Foreskin keratinocyte (primary cell): ENCODE measurements at places on chromosomes 3 and 15. TPM values are rescaled to one million over a fixed set of nuclear protein-coding genes. Genes with fewer than 3 reads are reported as not detected.
A peak's percentile ranks its signal among the peaks of the same experiment; 100 is the strongest.

DNA sequence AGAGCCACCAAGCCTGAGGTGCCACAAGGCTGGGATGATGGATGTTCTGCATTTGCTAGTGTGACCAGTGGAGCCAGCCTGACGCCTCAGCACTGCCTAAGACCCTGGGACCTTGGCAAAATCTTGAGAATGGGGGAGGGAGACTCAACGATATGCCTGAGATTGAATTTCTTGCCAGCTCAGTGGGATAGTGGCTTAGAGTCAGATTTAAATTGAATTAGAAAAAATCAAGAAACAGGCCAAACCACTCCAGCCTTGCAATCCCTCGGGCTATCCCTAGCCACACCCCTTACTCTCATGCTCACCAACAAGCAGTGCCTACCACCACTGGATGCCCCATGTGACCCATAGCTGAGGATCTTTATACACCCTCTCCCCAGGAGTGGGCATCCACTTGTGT, 18.7 kb upstream of the PDE8A start:
- no peak for DNase-seq

DNA sequence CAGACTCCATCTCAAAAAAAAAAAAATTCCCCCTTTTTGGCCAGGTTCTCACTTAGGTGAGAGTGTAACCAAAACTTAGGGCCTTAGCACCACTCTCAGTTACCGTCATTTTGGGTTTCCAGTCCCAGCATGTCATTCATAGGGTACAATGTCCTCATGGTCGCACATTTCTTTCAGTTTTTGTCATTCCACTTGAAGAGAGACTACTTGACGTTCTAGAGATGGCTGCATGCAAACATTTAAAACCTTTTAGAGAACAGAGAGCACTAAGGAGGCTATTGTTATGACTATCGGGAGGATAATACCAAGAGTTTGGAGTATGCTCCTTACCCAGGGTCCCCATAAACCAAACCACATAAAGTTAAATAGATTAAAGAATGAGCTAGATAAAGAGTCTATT, 37.9 kb upstream of the THUMPD3 start:
- no peak for DNase-seq

TRIM42 gene
- total RNA-seq = not detected in 2 replicates

NTRK3 gene
- total RNA-seq = not detected in 2 replicates

DNA sequence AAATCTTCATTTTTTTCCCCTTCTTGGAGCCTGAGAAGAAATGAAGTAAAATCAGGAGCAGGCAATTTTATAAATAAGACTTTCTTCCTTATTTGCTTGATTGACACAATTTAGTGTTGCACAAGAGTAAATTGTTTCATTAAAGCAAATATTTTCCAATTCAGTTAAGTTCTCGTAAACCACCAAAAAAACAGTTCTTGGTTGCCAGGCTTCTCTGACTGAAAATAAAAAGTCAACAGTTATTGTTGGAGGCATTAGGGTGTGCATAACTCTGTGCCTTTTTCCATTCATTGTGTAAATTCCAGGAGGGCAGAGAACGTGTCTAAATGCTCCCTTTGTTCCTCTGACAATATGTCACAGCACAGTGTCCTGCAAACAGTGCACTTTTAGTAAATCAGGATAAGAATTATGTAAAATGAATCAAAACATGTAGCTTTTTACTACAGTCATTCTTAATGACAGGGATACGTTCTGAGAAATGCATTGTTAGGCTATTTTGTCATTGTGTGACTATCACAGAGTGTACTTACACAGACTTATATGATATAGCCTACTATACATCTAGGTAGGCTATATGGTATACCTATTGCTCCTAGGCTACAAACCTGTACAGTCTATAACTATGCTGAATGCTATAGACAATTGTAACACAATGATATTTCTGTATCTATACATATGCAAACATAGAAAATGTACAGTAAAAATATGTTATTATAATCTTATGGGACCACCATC, at the start of gene CP:
Gene CP, minus strand, starts transcription at position 47 of the 735 bp plus-strand sequence. Its CDS starts 37 bp downstream, at position 10.
- DNase-seq = no peak

GRCh38 chr15:23912191-23912590, 225.1 kb upstream of the NDN start:
- no peak for DNase-seq

CFAP161 gene
- total RNA-seq = not detected in 2 replicates

GRCh38 chr3:132681421-132681820, 21.3 kb downstream of the UBA5 start:
- DNase-seq = no peak

NEIL1 gene
- total RNA-seq = 6.2 and 7.3 TPM in 2 replicates

DNA sequence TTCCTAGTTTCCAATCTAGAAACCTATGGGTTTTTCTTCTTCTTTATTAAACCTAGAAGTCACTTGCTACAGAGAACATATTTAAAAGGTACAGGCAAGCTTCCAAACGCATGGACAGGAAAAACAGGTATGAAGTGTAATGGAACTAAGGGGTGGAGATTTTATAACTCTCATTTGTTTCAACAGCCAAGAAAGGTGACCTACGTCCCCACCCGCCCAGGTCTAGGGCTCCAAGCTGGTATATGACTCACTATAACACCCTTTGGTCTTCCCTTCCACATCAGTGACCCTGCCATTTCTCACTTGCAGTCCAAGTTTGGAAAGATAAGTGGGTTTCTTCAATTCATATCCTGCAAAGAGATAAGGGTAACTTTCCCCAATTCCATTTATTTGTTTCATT, 6.0 kb upstream of the LIPH start:
- peak; percentile 83 for DNase-seq

CTXN2 gene
- not detected in 2 replicates for total RNA-seq

DNA sequence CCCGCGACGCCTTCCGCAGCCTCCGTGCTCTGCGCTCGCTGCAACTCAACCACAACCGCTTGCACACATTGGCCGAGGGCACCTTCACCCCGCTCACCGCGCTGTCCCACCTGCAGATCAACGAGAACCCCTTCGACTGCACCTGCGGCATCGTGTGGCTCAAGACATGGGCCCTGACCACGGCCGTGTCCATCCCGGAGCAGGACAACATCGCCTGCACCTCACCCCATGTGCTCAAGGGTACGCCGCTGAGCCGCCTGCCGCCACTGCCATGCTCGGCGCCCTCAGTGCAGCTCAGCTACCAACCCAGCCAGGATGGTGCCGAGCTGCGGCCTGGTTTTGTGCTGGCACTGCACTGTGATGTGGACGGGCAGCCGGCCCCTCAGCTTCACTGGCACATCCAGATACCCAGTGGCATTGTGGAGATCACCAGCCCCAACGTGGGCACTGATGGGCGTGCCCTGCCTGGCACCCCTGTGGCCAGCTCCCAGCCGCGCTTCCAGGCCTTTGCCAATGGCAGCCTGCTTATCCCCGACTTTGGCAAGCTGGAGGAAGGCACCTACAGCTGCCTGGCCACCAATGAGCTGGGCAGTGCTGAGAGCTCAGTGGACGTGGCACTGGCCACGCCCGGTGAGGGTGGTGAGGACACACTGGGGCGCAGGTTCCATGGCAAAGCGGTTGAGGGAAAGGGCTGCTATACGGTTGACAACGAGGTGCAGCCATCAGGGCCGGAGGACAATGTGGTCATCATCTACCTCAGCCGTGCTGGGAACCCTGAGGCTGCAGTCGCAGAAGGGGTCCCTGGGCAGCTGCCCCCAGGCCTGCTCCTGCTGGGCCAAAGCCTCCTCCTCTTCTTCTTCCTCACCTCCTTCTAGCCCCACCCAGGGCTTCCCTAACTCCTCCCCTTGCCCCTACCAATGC, 2.0 kb downstream of the ISLR start:
- no peak for DNase-seq

CNTN3 gene
- total RNA-seq = 0.10 TPM in 1 of 2 replicates, not detected in the other

DNA sequence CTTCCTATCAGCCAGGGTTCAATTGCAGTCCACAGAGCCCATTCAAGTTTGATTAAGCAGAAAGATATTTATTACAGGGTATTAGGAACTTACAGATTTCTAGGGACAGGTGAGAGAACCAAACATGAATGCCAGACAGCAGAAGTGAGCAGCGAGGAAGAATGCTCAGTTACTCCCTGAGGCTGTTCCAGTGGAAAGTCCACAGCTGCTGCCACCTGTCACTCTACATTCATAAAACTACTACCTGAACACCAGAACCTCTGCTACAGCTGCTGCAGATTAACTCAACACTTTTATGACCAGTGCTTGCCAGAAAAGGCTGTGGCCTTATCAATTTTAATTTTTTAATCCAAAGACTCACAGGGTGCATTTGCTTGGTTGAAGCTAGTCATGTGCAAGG, 325.4 kb upstream of the ONECUT1 start:
- DNase-seq = no peak

GRCh38 chr3:171250444-171250843, 209.8 kb downstream of the TNIK start:
- DNase-seq = no peak

DNA sequence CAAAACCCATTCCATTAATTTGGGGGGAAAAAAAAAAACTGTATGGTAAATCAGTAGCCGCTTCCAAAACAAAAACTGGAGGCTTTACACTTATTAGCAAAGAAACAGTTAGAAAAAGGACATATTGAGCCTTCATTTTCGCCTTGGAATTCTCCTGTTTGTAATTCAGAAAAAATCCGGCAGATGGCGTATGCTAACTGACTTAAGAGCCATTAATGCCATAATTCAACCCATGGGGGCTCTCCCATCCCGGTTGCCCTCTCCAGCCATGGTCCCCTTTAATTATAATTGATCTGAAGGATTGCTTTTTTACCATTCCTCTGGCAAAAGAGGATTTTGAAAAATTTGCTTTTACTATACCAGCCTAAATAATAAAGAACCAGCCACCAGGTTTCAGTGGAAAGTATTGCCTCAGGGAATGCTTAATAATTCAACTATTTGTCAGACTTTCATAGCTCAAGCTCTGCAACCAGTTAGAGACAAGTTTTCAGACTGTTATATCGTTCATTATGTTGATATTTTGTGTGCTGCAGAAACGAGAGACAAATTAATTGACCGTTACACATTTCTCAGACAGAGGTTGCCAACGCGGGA, 9.4 kb upstream of the RPL24 start:
- peak; percentile 50 for DNase-seq

GRCh38 chr3:164806188-164806587, 272.1 kb downstream of the SI start:
- no peak for DNase-seq

DNA sequence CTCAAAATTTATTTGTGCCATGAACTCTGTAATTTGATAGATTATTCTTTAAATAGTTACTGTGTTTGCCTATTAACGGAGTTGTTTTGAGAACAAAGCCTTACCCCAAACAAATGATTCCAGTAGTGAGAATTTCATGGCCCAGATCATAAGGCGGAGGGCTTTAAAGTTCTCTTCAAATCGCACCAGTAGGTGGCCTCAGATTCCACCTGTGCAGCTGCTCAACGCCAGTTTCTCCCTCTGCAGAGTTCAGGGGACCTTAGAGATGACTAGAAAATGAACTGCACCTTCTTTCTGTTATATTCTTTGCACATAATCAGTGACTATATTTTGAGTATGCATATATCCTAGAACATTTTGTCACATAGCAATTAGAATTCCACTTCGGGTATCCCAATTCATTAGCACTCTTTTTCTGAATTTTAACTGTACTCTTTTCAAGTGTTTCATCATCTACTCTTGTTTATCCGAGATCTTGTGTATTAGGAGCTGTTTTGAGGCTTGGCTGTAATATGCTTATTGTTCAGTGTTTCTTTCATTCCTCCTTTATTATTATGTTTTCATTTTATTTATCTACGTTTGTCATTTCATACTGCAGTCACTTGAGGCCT, 232.6 kb upstream of the CHRM5 start:
- no peak for DNase-seq

DNA sequence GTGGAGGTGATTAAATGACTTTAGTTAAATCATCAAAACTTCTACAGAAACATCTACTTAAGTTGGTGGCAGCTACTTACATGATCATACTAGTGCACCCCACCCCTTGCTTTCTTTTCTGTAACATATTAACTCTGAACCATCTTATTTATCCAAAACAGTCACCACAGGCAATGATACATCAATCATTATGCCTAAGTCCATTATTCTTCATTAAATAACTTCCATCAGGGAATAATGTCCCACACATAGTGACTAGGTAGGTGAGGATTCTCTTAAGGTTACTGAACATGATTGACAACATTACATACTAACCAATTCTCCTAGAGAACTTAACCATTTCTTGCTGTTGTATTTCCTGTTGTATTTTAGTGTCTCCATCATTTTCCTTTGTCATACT, 210.2 kb downstream of the NR1D2 start:
- DNase-seq = no peak

- DNase-seq = peak; percentile 50
These were observed 279.4 kb upstream of the TLE3 start for GRCh38 chr15:70376929-70377691.

IL5RA gene
- not detected in 2 replicates for total RNA-seq

GRCh38 chr3:154779571-154779970, 300.5 kb upstream of the MME start:
- DNase-seq = peak; percentile 82

DNA sequence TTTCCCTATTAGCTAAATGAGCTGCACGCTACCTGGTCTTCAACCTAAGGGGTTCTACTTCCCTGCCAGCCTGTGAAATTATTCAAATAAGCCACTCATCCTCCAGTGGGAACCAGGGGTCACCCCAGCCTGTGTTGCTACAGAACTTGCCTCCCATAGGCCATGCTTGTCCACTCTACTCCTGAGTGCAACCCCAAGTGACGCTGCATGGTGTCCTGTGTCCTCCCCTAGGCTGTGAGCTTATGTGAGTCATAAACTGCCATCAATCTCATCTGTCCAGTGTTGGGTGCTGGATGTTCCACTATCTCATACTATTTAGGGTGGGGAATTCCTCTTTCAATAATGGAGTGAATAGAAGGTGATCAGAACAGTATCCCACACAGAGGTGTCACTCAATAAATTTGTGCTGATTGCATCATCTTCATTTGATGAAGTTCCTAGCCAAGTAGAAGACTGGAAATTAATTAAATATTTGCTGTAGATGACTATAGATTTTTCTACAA, 49.8 kb upstream of the SSR3 start:
- no peak for DNase-seq

DNA sequence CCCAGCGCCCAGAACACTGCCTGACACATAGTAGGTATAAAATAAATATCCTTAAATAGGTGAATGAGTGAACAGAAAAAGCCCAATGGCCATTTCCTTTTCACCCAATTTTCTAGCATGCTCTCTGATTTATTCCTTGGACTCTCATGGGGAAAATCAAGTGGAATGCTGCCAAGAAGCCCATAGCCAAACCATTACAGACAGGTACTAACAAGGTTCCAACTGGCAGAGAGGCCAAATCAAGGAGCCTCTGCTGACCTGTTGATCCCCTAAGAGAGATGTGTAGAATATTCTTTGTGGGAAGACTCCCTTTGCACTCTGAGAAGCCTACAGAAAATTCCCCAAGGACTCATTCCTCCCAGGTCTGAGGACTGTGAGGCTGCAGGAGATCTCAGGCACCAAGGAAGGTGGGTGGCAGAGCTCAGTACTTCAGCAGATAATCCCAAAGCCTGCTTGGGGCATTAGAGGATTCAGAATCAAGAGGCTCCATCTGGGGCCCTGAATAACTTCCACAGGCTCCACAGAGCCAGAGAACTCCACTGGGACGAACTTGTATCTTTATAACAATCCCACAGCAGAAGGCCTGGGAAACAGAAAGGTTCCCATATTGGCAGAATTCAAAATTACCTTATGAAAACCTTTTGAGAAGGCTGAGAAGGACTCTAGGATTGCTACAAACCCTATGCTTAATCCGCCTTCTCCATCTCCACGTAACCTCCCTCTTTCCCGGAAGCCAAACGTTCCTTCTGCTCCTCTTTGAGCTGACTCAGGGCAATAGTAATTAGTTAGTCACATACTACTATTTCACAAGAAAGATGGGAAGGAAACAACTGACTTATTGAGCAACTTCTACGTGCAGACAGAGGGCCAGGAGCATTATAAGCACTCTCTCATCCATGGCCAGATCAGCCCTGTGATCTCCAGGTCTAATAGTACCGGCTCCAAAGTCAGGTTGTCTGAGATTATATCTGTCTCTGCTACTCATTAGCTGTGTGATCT, 34.5 kb downstream of the PRICKLE2 start:
- DNase-seq = peak; percentile 91

MOBP gene
- not detected in 2 replicates for total RNA-seq
